ENCODE measurements at places on chromosomes 13 and 19.

- DNase-seq, result no peak
Measured at GRCh38 chr13:108033800-108034707, 181.3 kb downstream of the LIG4 start.

GRCh38 chr19:18597809-18598660 is 8.6 kb downstream of the CRLF1 start:
- no peak for DNase-seq

GRCh38 chr13:112624040-112624439 is 36.1 kb upstream of the TUBGCP3 start:
- no peak for DNase-seq

- DNase-seq, result no peak
Measured at GRCh38 chr19:20422216-20423205, 143.1 kb downstream of the ZNF737 start.

GRCh38 chr19:6862673-6863078 is 24.7 kb upstream of the ADGRE1 start:
- DNase-seq, result peak; percentile 83

- no peak for DNase-seq
Measured at GRCh38 chr19:23777216-23777615, 18.5 kb upstream of the ZNF681 start.

DNA sequence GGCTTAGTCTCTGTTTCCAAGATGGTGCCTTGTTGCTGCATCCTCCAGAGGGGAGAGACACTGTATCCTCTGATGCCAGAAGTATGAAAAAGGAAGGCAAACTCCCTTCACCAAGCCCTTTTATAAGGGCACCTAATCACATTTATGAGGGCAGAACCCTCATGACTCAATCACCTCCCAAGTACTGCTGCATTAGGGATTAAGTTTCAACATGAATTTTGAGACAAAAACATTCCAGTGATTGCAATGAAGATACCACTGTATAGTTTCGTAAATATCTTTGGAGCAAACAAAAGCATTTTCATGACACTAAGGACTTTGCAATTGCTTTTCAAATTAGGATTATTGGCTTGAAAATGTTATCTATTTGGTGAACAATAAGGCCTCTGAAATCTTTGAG is 63.8 kb downstream of the RNF17 start:
- DNase-seq, result peak; percentile 75

DNA sequence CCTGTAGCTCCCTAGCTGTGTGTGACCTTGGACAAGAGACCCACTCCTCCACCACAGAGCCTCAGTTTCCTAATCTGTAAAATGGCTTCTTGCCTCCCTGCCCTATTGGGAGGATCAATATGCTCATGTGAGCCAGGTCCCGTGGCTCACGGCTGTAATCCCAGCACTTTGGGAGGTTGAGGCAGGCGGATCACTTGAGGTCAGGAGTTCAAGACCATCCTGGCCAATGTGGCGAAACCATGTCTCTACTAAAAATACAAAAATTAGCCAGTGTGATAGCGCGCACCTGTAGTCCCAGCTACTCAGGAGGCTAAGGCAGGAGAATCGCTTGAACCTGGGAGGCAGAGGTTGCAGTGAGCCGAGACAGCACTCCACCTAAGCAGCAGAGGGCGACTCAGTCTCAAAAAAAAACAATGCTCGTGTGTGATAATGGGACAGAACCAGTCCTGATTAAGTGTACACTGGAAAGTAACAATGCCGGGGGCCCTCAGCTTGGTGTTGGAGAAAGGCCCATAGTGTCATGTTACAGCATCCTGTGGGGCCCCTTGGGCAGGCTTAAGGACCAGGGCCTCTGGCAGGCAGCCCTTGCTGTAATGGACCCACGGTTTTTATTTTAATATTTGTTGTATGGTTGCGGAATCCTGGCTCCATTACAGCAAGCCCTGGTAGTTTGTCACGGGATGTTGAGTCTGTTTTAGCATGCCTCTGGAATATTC is 6.8 kb downstream of the RPS11 start:
- peak; percentile 80 for DNase-seq

DNA sequence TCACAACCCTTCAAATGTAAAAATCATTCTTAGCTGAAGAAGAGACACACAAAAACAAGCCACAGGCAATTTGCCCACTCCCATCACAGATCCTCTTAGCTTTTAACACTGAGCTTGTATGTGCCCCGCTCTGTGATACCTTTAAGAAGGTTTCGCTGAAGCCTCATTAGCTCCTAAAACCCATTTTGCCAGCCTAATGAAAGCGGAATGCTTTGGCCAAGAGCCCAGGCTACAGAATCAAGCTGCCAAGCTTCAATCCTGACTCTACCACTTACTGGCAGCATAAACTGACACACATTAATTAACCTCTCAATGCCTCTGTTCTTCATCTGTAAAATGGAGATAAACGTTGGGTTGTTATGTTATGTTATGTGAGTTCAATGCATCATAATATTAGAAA is 10.5 kb downstream of the ZNF112 start:
- DNase-seq, result no peak

DNA sequence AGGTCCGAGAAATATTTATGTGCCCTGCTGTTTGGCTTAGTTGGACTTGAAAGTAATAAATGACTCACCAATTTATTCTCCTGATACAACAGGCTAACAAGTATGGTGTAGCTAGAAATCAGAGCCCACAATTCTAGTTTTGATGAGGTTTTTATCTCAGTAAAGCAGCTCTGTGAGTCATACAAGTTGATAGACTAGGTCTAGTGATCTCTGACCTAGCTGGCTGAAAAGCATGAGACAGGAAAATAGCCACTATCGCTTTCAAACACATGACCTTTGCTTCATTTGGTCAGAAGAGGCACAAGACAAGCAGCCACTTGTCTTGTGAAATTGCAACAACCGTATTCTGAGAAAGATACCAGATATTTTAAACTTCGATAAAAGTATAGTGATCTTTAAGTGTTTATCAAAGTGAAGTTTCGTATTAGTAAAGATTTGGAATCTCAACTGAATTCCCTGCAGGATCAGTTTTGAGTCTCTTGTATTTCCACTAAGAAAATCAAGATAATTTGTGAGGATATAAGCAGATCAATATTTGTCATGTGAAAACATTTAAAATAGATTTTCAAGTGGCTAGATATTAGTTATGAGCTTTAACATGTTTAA is 126.7 kb downstream of the MAB21L1 start:
- no peak for DNase-seq

DNA sequence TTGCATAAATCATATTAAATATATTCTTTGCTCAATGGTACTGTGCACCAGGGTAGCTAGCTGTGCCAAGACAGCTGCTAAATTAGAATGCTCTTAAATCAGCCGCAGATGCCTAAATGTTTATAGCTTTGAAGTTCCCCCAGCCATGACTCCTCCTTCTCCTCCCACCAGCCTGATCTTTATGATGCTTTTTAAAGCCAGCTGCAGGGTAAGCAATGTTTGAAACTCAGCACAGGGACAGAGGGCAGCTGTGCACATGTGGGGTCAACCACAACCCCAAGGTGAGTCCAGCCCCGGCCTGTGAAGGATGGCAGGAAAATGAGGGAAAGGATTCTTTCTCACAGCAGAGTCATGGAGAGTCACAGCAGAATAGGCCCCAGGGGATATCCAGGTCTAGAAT is 635.7 kb downstream of the UQCRFS1 start:
- no peak for DNase-seq

- DNase-seq, result no peak
Measured at GRCh38 chr13:88248393-88248792, 577.2 kb downstream of the SLITRK5 start.

DNA sequence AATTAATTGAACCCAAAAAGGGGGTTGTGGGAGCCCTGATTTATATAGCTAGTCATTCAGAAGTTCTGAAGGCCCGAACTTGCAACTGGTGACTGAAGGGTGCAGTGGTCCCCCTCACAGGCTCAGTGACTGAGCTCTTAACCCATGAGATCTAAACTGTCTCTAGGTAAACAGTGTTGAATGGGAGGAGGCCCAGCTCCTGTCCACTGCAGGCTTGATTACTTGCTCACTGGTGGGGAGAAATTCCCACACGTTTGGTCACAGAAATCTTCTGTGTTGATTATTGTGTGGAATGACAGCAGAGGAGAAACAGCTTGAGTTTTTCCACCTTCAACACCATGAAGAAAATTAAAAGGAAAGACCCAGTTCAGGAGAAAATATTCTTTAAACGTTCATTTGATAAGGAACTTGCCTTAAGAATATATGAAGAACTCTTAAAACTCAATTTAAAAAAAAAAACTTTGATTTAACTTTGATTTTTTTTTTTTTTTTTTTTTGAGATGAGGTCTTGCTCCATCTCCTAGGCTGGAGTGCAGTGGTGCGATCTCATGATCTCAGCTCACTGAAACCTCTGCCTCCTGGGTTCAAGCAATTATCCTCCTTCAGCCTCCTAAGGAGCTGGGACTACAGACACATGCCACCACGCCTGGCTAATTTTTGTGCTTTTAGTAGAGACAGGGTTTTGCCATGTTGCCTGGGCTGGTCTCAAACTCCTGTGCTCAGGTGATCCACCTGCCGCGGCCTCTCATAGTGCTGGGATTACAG is 249.3 kb downstream of the UQCRFS1 start:
- no peak for DNase-seq

DNA sequence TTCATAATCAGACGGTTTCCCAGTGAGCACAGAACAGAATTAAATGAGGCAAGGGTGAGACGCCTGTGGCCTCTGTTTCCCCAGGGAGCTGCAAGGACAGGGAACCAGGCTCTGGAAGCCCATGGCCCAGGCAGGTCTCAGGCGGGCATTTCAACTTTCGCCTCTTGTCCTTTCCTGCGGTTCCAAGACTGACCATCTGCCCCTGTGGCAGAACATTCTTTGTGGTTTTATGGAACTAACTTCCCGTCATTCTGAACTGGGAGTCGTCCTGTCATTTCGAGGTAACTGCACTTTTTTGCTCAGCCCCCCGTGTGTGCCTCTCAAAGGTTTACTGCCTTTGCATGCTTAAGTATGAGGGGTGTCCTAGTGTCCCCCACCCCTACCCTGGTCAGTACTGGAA is 70.9 kb downstream of the KL start:
- no peak for DNase-seq

GRCh38 chr13:43428545-43429296 is 358.1 kb downstream of the ENOX1 start:
- no peak for DNase-seq

GRCh38 chr13:98794498-98794897 is 42.0 kb upstream of the SLC15A1 start:
- no peak for DNase-seq

- no peak for DNase-seq
Measured at GRCh38 chr19:47230921-47231214, at the start of gene BBC3. Gene BBC3 (minus strand): TSS chr19:47231199. CDS start chr19:47228431, 2,768 bp downstream.

DNA sequence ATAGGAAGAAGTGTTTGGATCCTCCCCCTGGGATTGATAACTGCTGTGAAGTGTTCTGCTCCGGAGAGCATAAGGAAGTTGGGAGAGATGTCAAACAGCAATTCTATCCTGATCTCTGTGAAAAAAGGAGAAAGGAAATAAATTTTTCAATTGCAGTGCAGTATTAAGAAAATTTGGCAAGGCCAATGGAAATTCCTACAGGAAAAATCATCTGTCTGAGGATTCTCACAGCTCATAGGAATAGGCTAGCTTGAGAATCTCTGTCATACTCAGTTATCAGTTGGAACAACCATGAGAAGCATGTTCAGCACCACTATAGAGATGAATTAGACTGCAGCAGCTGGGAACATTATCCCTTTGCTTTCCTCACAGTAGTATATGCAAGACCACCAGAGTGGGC is 1238.9 kb upstream of the MIR17HG start:
- no peak for DNase-seq

- DNase-seq, result no peak
Measured at GRCh38 chr19:41771410-41771809, 16.1 kb downstream of the CEACAM6 start.

Data from HAP-1 (cell line).